Activated CD4-positive, alpha-beta T cell treated with anti-CD3 and anti-CD28 coated beads, Interleukin-2, amount 50 U/mL, for 24 hours (primary cell): ENCODE measurements at places on chromosomes 16 and 17.

DNA sequence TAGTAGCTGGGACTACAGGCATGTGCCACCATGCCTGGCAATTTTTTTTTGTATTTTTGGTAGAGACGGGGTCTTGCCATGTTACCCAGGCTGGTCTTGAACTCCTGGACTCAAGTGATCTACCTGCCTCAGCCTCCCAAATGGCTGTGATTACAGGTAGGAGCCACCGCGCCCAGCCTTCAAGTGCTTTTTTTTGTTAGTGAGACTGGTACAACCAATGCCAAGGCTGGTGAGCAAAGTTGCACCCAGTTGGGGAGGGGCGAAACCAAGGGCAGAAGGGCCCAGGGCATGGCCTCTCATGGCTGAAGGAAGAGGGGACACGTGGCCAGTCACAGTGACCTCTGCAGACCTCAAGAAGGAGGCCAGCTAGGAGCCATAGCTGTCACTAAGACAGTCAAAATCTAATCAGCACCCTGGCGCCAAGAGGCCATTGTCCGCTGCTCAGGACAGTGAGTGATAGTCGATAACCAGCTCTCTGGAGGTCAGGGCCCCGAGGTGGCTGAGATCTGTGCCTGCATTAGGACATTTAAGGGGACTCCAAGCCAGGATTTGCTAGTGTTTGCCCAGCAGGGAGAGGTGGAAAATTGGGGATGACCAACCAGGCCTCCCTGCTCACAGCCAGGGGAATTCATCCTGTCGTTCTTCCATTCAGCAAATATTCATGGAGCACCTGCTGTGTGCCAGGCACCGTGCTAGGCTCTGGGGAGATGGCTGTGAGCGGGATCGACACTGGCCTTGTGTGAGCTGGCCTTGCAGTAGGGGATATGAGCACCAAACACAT is 10.2 kb downstream of the IL4R start:
- no peak for DNase-seq

DNA sequence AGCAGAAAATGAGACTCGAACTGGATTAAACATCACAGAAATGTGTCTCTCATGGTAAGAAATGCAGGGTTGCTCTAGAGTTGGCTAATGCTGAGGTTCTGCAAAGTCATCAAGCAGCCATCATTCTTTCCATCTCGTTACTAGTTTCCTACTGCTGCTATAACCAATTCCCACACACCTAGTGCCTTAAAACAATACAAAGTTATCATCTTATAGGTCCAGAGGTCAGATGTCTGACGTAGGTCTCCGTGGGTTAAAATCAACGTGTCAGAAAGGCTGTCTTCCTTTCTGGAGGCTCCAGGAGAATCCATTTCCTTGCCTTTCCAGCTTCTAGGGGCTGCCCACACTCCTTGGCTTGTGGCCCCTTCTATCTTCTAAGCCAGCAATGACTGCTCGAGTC is 118.6 kb downstream of the STX8 start:
- no peak for DNase-seq

DNA sequence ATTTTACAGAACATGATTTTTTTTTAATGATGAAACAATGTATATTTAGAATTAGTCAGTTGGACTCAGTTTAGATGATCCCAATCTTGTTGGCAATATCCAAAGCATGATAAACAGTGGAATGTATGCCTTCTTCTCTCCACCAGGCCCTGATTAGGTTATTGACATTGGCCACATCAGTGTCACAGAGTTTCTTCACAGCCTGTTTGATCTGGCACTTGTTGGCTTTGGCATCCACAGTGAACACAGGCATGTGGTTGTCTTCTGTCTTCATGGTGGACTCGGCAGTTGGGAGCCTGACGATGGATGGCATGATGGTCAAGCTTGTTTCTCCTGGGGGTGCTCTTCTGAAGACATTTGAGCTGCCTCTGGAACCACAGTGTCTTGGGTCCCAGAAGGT is 317.5 kb downstream of the PMP22 start:
- no peak for DNase-seq

DNA sequence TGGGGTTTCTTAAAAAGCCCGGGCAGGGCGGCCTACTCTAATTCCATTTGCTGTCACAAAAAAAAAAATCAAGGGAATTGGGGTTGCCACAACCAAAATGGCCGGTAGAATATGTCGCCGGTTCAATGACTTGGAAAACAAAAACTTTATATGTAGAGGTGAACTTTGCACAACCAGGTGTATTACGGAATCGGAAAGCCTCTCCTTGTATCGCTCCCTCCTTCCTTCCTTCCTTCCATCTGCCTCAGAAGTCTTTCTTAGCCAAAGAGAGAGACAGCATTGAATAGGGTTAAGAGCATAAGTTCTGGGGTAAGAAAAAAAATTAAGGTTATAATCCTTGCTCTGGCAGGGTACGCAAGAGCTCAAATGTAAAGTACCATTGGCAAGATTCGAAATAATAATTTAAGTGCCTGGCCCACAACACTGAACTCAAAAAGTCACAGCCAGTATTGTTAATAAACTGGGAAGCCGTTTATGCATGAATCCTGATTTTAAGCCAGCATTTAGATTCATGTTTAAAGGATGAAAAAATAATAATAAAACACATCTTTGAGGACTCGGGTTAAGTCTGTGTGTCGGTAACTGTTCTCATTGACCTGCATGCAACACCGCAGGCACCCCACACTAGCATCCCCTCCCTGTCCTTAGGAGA is 522 bp upstream of the GLG1 start:
- DNase-seq = no peak

GRCh38 chr16:84508502-84508901 is 4.0 kb upstream of the MEAK7 start:
- DNase-seq = no peak

DNA sequence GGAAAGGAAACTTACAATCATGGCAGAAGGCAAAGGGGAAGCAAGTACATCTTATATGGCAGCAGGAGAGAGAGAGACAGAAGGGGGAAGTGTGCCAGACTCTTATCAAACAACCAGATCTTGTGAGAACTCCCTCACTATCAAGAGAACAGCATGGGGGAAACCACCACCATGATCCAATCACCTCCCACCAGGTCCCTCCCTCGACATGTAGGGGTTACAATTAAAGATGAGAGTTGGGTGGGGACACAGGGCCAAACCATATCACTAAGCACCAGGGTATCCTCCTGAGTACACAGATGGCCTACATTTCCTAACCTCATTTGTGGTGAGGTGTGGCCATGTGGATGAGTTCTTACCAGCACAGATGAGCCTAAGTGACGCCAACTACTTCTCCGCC is 348.6 kb upstream of the ZFHX3 start:
- DNase-seq = no peak

- DNase-seq = no peak
Measured at GRCh38 chr17:72205357-72205756, 84.5 kb downstream of the SOX9 start.

DNA sequence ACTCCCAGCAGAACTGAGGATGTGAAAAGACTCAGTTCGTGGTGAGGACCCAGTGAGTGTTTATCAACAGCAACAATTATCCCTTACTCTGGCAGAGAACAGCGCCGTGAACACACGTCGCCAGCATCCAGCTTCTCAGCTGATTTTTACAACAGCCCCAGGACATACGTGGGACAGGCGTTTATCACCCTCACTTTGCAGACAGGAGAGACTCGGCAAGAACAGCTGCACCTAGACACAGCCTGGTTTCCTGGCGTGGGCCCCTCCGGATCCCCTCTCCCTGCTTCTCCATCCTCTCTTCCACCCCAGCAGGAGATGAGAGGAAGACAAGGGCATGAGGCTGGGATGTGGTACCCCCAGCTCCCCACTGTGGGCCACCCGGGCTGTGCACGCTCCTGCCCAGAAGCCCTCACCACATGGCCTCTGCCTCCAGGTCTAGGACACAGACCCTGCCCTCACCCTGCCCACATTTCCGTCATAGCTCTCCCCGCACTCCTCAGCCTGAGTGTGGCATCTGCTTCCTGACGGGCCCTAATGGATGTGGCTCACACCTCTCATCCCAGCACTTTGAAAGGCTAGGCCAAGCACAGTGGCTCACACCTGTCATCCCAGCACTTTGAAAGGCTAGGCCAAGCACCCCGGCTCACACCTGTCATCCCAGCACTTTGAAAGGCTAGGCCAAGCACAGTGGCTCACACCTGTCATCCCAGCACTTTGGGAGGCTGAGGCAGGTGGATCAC is 17.5 kb downstream of the ABR start:
- no peak for DNase-seq

GRCh38 chr17:81230043-81230820 is 7.5 kb upstream of the CEP131 start:
- DNase-seq = no peak

DNA sequence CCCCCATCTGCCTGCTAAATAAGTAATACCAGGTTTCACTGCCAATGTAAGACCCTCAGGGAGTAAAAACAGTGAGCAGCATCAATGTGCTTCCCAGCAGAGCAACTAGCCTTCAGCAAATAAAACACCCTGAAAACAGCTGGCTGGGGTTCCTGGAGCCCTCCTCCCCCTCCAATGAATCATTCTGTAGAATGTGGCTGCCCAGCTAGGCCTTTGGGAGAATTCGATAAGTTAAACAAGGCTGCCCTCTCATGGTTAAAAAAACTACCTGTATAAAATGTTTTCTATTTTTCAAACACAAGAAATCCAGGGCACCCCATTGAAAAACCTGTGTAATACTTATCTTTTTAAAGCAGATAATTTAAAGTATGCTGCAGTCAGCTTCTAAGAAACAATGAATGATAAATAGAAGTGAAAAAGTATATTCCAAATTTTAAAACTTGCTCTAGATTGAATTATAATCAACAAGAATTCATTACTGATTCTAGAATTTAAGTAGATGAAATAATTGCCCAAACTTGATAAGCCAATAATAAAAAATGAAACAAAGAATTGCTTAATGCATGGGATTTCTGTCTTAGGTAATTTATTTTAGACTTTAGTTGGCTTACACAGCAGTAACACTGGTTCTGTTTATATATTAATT is 9.4 kb upstream of the TOM1L1 start:
- DNase-seq = no peak

DNA sequence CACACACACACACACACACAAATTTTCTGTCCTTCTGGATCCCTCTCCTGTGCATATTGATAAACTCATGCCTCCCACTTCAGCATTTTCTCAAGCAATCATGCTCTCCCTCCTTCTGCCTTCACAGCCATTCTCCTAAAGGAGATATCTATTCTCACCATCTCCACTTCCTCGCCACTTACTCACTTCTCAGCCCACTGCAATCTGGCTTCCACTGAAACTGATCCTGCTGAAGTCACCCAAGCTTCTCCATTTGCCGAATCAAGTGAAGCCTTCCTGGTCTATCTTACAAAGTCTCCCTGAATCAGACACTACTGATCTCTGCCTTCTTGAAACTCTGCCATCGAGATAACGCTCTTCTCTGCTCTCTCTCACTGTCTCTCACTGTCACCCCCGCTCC is 54.0 kb upstream of the GNAO1 start:
- no peak for DNase-seq

- no peak for DNase-seq
Measured at GRCh38 chr17:72297326-72298115, 176.7 kb downstream of the SOX9 start.
